ENCODE measurements at places on chromosomes 2 and 18. TPM values are rescaled to one million over a fixed set of nuclear protein-coding genes. Genes with fewer than 3 reads are reported as not detected.

DNA sequence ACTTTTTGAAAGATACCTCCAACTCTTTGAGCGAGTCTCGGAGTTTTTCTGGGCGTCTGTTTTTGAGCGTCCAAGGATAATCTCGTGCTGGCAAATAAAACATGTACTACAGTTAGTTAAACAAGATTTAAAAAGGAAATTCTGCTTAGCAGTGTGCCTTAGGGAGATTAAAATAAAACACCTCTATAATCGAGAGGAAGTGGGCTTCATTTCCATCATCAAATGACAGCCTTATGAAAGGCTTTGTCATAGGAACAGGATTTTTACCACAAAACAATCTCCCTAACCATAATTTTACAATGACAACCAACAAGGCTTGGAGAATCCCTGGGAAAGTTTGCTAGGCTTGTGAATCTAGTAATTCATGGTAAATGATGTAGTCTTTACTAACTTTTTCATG is 103.4 kb downstream of the WDPCP start:
- no peak for DNase-seq

GRCh38 chr2:165147186-165148045 is 56.4 kb downstream of the SCN3A start:
- DNase-seq = no peak

ANKRD30B gene
- total RNA-seq = not detected

DNA sequence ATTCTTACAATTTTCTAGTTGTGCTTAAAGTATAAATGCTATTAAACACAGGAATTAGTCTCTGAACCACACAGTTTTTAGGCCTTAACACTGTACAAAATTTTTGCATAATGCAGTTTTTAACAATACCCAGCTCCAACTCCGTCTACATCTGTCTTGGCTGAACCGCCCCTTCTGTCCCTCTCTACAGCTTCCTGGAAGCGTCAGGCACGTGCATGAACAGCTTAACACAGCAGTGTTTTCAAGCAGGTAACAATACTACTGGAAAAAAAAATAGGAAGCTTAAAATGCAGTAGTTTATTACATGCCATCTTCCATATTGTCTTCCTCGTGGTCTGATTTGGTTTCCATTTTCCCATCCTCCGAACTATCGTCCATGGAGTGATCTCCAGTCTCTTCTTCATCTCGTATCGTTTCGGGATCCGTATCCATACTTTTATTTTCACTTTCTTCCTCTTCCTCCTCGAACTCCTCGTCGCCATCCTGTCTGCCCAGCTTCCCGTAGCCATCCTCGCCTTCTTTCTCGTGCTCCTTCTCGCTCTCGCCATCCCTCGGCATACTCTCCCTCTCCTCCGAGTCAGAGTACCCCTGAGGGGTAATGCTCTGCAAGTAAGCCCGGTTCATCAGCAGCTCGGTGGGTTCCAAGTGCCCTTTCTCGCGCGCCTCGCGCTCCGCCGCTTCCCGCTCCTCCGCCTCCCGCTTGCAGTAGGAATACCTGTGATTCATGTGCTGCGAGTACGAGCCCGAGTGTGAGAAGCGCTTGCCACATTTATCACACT is 130.6 kb downstream of the ZEB2 start:
- DNase-seq = peak; percentile 67

GRCh38 chr2:165497659-165498317 is 28.3 kb downstream of the CSRNP3 start:
- DNase-seq = no peak
